ENCODE measurements at places on chromosomes 2 and 18. TPM values are rescaled to one million over a fixed set of nuclear protein-coding genes. Genes with fewer than 3 reads are reported as not detected.

Gene CD226
- polyA plus RNA-seq = 1.6 TPM

Gene GALNT5
- polyA plus RNA-seq = 14.3 TPM

Gene SLC9A2
- polyA plus RNA-seq = 2.1 TPM

Gene EGR4
- polyA plus RNA-seq = 0.04 TPM

Gene BIN1
- 50.0 TPM for polyA plus RNA-seq

GRCh38 chr2:231866450-231866849, 59.7 kb downstream of the NPPC start:
- no peak for DNase-seq

- DNase-seq = no peak
These were observed 404.8 kb downstream of the TXNL1 start for GRCh38 chr18:56233595-56233994.

DNA sequence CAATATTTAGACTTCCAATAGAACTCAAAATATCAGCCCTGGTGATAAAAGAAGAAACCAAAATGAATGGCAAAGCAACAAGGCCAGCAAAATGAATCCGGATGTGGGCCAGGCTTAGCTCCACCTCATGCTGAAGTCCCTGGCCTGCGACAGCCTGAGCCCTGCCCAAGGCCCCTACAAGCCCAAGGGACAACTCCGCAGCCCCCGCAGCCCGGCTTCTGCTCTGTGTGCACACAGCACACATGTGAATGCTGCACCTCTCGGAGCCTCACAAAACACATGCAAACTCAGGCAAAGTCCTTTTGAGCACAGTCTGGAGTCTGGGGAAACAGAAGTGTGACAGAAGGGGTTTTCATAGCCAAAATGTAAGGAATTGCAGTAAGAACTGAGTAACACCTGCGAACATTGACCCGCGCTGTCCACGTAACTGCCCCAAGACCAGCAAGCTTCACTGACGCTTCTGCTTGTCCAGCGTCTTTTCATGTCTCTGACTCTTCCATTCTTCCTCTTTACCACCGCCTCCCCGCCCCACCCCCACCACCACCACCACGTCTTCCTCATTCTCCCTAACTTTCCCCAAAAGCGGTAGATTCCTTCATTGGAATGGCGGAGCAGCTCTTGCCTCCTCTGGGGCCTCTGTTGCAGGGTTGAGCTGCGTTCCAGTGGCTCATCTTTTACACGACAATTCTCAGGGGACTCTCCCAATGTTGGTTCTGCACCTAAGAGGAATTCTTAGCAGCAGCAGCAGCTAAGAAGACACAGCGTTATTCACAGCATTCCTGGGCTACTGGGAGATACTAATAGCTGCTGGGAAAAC, 136.4 kb upstream of the COPS8 start:
- DNase-seq = no peak

DNA sequence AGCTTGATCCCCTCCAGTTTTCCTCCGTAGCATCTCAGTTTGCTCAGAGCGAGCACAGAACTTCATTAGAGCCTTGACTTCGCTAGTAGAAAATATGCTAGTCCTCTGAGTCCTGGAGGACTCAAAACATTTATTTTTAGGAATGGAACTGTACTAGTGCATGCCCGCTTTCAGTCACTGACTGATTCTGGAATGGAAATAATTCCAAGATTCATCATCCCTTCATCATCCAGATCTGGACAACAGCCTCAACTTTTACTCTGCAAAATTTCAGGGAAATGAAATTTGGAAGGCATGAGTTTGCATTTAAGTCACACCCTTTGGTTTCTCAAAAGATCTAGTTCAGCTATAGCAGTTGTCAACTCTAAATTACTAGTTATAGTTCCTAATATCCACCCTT, 304.6 kb downstream of the XIRP2 start:
- DNase-seq = no peak

GRCh38 chr2:1210352-1210751, 202.9 kb upstream of the TPO start:
- DNase-seq = no peak

DNA sequence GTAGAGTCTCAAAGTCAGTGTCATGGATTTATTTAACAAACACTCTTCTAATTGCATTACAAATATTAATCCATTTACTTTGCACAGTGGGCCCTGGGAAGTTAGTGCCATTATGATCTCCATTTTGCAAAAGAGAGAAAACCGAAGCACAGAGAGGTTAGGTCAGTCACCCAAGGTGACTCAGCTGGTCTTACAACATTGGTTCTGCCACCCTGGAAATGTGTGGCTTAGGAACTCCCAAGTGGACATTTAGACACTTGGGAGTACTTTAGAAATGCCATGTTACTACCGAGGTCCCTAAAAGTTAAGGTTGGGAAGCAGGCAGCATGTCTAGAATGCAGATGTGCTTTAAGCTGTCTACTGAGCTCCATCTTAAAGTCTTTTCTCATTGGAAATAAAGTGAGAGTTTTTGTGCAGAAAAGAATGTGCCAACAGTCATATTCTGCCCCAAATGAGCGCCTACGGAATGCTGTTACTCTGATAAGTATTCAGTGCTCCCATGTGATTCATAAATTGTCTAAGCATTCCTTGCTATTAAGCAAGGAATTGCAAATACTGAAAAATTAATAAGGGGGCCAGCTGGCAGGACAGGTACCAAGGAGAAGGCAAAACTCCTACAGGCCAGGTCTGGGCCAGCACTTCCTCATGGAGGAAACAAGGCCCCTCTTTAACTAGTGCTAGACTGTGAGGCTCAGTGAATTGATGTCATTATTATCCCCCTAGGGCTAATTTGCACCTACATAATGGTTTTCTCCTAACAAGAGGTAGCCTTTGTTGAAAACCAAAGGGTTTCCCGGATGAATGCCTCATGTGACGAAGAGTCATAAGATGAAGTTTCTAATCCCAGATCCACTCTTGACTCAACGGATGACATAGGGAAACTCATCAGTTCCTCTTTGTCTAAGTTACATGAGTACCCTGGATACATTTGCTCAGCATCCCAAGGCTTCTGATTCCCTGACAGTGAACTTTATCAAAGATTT, 16.3 kb downstream of the NRP2 start:
- no peak for DNase-seq

GRCh38 chr2:216568576-216568975, 64.6 kb upstream of the IGFBP2 start:
- no peak for DNase-seq

- DNase-seq = no peak
These were observed 4.0 kb downstream of the CAPN13 start for GRCh38 chr2:30803281-30803680.

DNA sequence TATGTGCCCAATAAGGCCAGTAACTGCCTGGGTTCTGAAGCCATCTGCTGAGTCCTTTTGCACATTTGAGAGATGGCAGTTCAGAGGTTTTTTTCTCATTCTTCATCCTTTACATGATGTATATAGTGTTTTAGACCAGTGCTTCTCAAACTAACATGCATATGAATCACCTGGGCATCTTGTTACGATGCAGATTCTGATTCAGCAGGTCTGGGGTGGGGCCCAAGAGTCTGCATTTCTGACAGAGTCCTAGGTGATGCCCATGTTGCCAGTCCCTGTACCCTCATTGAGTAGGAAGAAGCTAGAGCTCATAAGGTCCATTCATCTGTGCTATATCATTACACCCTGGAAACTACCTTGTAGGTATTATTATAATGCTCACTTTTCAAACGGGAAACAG, 3.8 kb downstream of the SMYD5 start:
- DNase-seq = no peak

GRCh38 chr18:45201489-45201888, 413.8 kb upstream of the SLC14A2 start:
- DNase-seq = no peak

- DNase-seq = no peak
These were observed 45.1 kb upstream of the RAB27B start for GRCh38 chr18:54783139-54783538.

DNA sequence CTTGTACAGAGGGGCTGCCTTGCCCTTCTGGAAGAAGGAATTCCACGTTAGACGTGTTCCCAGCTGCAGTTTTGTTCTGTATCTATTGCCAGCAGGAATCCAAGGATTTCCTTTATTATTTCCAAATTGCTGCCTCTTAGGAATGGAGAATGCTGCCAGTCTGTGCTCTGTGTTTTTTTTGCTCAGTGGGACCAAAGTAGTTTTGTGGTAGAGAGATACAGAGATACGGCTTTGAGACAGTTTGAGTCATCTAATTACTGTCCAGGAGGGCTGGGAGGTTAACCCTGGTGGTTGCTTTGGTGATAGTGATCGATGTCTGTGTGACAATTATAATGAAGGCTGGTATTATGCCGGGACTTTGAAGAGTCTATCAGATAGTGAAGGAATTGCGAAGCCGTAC, 26.3 kb downstream of the ASAP2 start:
- no peak for DNase-seq

DNA sequence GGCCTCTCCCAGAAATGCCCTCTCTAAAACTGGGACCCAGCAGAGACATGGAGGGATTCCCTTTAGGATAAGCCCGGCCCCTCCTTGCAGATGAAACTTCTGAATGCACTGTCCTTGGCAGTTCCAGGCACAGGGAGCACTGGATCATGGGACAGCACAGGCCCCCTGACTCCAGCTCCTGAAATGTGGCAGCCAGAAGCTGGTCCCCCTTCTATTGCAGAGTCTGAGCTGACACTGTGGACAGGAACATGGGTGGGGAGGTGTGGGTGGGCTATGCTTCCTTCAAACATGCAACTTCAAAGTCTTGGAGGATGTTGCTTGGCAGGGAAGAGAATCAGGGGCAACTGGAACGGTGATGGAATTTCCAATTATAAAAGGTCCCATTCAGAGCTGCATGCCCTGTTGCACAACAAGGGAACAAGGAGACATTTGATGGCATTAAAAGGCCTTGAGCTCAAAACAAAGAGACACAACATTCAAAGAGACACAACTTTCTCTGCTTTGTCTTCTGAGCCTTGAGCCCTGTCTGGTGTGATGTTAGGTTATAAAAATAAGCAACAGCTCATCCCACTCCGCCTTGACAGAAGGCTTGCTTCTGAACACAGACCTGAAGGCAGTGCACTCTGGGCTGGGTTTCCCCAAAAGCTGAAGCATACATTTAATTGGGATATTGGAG, 239.0 kb downstream of the OSR1 start:
- no peak for DNase-seq

DNA sequence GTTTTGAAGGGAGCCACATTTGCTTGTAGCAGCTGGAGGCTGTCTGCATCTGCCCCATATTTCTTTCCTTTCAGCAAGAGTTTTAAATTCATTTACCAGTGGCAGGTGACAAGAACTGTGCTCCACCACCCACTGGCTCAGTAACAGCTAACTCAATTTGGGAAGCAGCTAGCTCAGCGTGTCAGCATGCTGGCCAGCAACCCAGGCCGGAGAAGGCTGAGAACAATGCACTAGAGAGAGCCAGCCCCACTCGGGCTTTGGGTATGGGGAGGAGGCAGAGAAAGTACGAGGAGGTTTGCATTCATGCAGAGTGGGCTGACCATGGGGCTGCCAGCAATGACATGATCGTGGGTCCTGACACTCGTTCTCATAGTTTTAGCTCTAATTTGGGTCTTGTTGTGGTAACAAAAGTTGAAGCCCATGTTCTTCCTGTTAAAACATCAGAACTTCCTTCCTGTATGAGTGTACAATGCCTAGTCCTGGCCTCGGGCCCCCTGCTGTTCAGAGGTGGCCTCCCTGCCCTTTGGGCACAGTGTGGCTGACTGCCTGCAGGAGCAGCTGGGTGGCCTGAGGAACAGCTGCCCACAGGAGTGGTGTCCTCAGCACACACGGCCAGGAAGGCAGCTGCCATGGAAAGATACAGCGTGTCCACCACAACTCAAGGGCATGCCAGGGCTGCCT, 23.0 kb downstream of the CDC42EP3 start:
- no peak for DNase-seq

DNA sequence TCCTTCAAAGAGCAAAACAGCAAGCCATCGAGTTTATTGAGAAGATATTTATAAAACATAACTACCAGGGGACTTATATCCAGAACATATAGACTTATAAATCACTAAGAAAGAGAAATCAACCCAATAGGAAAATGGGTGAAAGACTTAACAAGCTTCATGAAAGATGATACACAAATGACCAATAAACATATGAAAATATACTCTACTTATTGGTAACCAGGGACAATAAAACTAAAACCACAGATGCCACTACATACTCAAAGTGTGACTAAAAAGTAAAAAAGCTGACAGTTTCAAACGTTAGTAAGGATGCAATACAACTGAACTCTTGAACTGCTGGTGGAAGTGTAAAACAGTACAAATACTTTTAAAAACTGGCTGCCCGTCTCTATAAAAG, 154.3 kb downstream of the TMEM163 start:
- DNase-seq = no peak

DNA sequence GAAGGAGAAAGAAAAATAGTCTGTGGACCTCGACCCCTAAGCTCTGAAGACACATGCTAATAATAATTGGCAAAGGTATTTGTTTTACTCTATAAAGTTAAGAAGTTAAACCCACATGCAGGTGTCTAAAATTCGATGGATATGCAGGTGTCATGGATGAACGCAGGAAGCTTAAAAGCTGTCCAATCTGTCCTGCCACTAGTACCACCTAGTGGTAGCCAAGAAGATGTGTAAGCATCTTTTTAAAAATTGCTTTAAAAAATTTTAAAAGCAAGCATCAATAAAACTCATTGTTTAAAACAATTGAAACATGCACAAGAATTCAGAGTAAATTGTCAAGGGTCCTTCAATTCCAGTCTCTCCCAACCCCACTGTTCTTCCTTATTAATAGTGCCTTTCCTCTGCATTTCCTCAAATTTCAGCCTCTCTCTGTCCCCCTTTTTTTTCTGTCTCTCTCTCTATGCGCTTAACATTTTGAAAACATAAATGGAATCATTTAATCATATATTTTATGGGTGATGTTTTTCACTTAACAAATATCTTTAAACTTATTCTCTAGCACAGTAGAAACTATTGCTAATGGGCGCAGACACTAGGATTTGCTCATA, 30.6 kb upstream of the PPP3R1 start:
- peak; percentile 10 for DNase-seq

DNA sequence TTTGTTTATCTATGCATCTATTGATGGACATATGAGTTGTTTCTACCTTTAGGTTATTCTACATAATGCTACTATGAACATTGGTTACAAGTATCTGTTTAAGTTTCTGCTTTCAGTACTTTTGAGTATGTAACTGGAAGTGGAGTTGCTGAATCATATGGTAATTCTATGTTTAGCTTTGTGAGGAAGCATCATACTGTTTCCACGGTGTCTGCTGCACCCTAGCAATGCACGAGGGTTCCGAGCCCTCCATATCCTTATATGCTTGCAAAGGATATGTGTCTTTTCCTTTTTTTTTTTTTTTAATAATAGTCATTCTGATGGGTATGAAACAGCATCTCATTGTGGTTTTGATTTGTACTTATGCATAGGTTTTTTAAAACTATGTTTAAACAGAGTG, 83.7 kb downstream of the FMNL2 start:
- no peak for DNase-seq

DNA sequence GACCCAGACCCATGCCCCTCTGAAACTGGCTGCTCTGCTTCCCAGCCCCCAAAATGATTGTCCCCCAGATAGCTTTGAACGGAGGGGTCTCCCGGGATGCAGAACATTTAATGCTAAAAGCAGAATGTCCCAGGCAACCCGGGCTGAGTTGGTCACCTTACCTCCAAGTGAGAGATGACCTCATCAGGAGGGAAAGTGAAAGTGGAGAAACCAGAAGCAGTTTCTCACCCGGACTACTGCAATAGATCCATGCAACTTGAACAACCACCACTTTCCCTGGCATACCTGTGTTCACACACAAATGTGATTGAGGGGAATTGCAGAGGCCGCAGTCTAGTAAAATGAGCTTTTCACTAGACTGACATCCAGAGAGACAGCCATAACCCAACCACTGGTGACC, 75.3 kb upstream of the NPAS2 start:
- DNase-seq = peak; percentile 60
